Astrocyte of the spinal cord (primary cell): ENCODE measurements at places on chromosomes 5 and 9.

GRCh38 chr5:107869438-107870115 lies 198.8 kb upstream of the EFNA5 start:
- DNase-seq = peak; percentile 61

DNA sequence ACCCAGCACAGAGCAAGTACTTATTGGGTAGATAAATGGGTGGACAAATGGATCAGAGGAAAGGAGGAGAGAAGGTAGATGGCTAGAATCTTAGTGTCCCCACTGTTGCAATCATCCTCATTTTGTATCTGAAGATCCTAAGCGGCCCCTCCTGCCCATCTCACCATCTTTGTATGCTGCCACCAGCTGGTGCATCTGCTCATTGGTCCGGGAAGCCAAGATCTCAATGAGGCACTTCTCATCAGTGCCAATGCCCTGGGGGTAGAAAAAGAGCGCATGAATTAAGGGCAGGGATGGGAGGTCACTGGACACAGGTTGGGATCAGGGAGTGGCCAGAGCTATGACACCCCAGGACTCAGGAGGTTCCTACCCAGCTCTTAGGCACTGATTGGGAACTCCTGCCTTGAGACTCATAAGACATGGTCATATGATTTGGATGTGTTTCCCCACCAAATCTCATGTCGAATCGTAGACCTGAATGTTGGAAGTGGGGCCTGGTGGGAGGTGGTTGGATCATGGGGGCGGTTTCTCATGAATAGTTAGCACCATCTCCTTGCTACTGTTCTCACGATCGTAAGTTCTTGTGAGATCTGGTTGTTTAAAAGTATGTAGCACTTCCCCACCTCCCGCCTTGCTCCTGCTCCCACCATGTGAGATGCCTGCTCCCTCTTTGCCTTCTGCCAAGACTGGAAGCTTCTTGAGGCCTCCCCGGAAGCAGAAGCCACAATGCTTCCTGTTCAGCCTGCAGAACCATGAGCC lies 20.3 kb downstream of the ANXA6 start:
- no peak for DNase-seq

GRCh38 chr5:89452081-89452480 lies 569.1 kb upstream of the MEF2C start:
- no peak for DNase-seq

- DNase-seq = peak; percentile 43
These were observed 102.5 kb upstream of the GABRP start for GRCh38 chr5:170681013-170681433.

- DNase-seq = no peak
These were observed 113.8 kb upstream of the CPEB4 start for GRCh38 chr5:173774271-173774761.

- DNase-seq = no peak
These were observed 359.0 kb downstream of the SLIT3 start for GRCh38 chr5:168941901-168942300.

- DNase-seq = peak; percentile 69
These were observed 95.3 kb downstream of the RGS3 start for GRCh38 chr9:113558632-113559502.

- DNase-seq = peak; percentile 91
These were observed 127.9 kb upstream of the TARS1 start for GRCh38 chr5:33312571-33313549.

DNA sequence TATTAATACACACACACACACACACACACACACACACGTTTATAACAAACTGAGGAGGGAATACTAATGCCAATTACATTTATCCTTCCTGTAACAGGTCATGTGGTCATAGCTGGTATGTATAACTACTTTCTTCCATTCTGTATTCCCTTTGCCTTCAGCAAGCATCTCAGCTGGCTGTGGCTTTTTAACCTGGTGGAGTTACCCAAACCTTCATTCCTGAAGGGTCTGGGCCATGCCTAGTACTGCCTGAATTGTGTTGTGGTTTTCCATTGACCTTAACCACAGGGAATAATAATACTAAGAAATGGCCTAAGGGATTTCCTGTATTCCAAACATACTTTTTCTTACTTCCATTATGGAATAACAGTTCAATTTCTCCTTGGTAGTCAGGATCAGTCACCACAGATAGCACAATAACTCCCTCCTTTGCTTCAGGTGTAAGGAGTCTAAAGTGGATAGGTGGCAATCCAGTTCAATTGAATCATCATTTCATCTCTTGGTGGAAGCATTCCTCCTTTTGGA lies 222.2 kb upstream of the MEF2C start:
- DNase-seq = peak; percentile 22

DNA sequence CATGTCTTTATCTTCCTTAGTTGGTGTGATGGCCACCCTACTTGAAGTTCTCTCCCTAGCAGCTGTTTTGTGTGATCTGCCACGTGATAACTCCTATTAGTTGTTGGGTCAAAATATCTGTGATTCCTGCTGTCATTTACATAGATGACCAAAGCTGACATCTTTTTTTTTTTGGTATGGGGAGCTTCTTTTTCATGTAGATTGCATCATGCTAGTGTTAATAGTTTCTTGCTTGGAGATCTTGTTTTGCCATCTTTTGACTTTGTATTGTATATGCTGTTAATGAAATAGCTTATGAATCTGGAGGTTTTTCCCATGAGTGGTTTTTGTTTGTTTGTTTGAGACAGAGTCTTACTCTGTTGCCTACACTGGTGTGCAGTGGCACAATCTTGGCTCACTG lies 243.8 kb downstream of the KDM4C start:
- no peak for DNase-seq

DNA sequence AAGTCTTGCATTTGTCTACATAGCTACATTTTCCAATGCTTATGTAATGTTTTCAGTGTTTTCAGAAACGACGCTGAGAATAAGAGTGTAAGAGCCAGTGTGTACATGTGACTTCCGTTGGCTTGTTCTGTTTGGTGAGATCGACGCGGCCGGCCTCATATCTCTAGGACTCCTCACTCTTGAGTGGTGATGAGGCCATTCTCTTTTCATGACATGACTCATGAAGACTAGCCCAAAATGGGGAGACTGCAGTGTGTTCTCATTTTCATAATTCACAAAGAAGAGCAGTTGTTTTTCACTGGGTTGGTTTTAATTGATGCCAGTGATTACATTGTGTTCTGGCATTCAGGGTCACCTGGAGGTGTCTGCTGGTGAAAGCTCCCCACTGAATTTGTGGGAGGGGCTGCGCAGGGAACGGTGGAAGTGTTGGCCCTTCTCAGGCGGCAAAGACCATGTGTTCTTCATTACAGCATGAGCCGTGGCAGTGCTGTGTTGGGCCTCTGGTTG lies 131.5 kb upstream of the OTULINL start:
- DNase-seq = peak; percentile 90

DNA sequence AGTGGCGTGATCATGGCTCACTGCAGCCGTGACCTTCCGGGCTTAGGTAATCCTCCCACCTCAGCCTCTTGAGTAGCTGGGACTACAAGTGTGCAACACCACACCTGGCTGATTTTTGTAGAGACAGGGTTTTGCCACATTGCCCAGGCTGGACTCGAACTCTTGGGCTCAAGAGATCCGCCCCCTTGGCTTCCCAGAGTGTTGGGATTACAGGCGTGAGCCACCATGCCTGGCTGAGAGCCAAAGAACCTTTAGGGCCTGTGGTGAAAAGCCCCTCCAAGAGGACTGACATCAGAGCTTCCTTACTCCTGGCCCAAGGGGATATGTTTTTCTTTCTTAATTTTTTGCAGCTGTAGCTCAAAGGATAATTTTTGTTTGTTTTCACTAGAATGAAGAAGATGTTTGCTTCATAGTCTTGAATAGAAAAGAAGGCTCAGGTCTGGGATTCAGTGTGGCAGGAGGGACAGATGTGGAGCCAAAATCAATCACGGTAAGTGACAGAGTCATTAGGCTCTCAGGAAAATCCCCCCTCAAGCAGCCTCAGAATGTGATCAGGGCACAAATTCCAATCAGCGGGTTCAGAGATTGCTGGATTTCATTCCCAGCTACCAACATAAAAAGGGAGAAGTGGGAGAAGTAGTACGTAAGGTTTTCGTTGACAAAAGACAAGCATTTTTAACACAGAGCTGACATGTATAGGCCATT lies 77.1 kb downstream of the GOLPH3 start:
- peak; percentile 29 for DNase-seq

DNA sequence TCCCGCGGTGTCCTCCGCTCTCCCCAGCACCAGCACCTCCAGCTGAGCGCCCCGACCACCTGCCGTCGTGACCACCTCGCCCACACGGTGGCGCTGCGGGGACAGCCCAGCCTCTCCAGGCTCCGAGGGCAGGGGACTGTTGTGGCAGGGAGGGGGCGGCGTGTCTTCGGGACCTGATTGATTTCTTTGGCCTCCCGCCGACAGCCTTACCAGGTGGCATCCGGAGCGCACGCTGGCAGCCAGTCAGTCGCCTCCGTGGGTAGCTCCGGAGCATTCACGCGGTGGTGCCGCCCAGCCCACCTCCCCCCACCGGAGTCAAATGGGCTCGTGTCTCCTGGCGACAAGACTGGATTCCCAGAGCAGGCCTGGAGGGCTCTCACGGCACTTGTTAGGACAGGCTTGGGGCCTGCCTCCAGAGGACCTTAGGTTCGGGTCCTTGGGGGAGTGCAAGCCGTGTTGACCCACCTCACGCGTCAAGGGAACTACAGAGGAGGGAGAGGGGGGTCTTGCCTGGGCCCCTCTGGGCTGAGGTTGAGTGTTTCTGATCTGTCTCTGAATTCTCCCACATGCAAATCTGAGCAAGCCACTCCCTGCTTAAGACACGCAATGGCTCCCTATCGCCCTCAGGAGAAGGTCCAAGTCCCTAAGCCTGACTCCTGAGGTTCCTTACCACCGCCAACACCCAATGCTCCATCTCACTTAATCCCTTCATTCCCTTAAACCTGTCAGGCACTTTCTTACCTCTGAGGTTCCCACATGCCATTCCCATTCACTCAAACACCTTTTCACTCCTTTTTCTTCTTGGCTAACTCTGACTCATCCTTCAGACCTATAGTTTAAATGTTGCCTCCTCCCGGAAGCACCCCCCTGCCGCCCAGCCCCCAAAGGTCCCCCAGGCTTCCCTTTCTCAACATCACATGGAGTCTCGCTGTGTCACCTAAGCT lies 51.2 kb upstream of the GGTA1 start:
- DNase-seq = peak; percentile 55

- no peak for DNase-seq
These were observed 444.4 kb downstream of the SPATA31A7 start for GRCh38 chr9:61634192-61634591.

DNA sequence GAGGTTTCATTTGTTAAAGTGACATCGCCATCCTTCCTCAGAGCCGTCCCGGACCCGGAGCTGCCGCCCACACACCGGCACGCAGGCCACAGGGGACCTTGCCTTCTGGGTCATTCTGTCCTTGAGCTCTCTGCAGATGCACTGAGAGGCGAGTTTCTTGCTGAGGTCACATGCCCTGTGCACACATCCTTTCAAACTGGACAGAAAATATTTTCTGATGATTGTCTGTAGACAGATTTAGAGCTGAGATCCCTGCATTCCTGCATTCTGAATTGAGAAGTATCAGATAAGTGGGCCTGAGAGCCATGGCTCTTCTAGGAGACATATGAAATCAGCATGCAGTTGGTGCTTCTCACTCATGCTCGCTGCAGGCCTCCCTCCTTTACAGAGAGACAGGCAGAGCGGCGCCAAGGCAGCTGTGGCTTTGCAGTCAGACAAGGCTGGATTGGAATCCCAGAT lies 25.4 kb downstream of the BOD1 start:
- DNase-seq = no peak

GRCh38 chr9:81119591-81119990 lies 569.8 kb downstream of the TLE1 start:
- no peak for DNase-seq

DNA sequence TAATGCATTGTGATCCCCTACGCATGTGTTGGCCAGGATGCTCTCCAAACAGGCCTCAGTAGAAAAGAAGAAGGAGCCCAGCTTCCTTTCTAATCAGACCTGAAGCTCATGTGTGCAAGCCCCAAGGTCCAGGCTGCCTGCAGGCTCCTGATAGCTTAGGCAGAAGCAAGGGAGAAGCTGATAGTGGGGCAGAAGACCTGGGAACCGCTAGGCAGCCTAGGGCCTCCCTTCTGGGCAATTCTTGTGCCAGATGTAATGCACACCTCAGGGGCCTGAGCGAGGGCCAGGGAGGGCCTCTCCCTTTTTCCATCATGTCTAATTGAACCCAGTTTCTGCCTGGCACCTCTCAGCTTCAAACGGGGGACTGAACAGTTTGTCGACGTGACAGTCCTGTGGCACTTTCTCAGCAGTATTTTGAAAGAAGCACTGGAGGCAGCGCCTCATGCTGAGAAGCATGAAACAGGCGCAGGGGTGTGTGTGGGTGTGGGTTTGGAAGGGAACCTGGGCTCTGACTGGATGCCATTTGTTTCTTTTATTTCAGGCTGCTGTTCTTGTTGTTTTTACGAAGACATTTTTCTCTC lies 212.8 kb downstream of the PIK3R1 start:
- no peak for DNase-seq

- no peak for DNase-seq
These were observed 26.4 kb downstream of the EHMT1 start for GRCh38 chr9:137645211-137645610.

GRCh38 chr9:127204771-127205470 lies 59.7 kb upstream of the GARNL3 start:
- no peak for DNase-seq

DNA sequence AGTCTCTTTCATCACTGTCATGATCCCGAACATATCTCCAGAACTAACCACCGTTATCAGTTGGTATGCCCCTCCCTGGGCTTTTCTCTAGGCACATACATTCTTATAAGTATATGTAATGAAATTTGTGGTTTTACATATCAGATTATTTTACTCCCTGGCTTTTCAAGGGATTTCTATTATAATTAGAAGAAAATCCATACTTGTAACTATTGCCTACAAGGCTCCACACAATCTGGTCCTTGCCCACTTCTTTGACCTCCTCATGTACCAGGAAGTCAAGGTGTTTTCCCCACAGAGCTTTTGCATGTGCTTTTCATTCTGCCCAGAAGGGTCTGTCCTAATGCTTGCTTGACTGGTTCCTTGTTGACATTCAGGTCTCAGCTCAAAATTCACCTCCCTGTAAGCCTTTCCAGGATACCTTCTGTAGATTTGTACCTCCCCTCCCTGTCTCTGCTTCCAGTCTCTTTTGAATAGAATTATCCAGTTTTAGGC lies 33.6 kb upstream of the HSD17B4 start:
- DNase-seq = no peak

DNA sequence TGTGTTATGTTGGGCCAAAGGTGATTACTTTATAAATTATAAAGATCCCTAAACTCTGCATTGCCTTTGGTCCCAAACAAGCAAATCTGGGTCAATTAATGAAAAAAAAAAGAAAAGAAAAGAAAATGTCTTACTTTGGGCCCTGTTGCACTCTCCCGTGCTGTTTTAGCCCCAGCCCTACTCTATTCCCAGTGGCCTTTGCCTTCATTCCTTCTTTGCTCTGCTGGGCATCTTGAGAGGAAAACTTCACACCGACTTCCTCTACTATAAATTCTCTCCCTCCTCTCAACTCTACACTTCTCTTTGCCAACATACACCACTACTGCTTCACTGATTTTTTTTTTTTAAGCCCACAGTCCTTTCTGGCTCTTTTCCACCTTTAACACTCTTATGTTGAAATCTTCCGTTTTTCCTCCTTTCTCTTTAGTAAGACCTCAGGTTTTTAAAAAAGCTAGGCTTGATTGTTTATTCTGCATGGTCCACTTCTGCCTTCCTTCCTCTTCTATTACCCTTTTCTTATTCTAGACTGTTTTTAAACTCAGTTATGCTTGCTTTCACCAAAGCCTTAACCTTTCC lies 4.5 kb upstream of the MSMP start:
- DNase-seq = no peak
